Astrocyte of the cerebellum (primary cell): ENCODE measurements at places on chromosomes 6 and 20.

DNA sequence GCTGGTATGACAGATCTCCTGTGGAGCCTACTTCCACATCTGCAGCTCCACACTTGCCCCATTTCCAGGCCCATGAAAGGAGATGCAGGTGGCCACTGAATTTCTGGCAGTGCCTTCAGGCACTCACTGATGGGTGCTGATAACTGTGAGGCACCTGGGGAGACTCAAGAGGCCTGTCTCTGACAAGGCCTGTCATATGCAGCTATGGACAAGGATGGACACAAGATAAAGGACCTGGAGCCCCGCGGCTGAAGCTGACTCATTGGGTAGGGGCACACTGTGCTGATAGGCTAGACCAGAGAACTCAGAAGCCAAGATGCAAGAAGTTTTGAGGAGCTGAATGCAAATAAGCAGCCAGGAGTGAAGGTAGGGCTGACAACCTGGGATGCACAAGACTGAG is 81.0 kb upstream of the LRFN2 start:
- DNase-seq, result no peak

DNA sequence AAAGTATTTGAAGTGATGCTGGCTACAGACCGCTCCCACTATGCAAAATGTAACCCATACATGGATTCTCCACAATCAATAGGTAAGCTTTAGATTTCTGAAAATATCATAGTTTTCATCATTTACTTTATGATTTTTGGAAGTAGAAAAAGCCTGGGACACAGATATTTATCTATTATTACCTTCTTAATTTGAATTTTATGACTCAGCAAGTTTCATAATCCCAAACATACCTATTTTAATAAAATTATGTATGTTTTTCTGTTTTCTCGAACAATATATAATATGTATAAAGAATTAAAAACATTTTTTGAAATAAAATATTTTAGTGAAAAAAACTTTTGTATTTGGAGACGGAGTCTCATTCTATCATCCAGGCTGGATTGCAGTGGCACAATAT is 21.6 kb downstream of the PCMT1 start:
- DNase-seq, result no peak

DNA sequence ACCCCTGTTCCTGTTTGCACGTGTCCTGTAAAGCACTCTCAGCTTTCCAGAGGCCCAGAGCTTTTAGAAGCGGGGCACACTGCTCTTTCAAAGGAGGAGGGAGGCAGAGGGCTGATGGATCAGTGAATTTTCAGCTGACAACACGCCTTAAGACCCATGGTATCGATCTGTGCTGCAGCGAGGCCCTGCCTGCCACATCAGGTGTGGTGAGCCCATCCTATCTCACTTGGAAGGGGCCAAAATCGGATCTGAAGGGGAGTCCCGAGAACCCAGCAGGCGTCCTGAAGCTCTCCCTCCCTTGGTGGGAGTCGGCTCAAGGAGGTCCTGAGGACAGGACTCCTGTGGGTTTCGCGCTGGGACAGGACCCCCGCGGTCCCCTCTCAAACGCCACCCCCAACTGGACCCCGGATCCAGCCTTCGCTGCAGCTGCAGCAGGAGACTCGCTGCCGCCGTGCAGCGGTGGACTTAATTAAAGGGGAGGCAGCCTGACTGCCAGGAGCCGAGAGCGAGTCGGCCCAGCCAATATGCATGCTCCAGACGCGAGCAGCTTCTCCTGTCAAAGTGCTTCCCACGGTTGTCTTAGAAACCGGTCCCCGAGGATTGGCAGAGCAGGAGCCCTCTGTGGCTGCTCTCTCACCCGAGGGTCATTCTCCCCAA is 580.0 kb upstream of the ZNF337 start:
- DNase-seq, result no peak

DNA sequence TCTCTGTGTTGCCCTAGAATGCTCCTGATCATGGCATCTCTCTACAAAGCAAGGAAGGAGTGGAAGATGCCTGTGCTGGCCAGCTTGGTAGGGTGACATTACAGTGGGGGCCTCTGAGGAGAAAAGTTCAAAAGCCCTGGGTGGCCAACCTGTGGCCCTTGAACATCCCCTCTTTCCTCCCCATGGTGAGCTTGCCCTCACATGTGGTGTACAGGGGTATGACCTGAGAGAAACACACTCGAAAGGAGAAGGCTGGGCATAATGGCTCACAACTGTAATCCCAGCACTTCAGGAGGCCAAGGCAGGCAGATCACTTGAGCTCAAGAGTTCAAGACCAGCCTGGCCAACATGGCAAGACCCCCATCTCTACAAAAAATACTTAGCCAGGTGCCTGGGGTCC is 36.6 kb upstream of the SCAF8 start:
- DNase-seq, result no peak

DNA sequence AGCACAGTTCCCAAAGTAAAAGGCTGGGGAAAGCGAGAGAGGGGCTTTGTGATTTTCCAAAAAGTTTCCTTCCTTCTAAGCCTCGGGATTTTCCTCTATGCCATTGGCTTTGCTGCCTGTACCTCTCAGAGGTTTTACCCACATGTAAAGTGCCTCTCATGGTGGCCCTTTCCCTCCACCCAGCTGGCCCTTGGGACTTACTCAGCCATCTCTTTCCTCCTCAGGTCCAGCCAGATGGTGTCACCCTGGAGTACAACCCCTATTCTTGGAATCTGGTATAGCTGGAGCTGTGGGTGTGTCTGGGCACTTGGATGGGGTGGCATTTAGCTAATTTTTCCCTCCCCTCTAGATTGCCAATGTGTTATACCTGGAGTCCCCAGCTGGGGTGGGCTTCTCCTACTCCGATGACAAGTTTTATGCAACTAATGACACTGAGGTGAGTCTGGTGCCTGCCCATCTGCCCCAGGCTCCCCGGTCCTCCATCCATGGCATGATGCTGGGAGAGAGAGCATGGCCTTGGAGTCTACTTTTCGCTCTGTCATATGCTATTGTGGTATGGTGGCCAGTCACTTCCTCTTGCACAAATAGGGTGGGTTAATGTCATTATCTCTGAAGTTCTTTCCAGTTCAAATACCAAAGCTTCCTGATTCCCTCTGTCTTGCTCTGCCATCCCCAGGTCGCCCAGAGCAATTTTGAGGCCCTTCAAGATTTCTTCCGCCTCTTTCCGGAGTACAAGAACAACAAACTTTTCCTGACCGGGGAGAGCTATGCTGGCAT is 1.1 kb downstream of the CTSA start:
- DNase-seq, result no peak

- no peak for DNase-seq
Measured at GRCh38 chr6:105806486-105806920, 279.6 kb upstream of the PRDM1 start.

- DNase-seq, result no peak
Measured at GRCh38 chr6:23563323-23563722, 562.7 kb upstream of the NRSN1 start.

DNA sequence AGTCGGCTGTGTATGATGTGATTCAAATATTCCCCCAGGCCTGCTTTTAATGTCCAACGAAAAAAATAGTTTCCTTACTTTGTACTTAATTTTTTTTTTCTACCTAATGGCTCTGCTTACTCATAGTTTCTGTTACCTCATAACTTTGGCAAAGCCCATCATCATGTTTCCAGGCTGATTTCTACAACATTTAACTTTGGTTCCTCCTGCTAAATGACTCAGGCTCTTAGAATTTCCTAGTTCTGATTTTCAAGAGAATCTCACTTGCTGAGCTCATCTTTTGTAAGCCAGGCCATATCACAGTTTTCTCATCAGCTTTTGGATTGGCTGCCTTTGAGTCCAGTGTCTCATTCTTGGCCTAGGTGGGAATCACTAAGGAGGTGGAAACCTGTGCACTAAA is 323.1 kb downstream of the HDGFL1 start:
- peak; percentile 96 for DNase-seq

- DNase-seq, result no peak
Measured at GRCh38 chr6:148543540-148543939, 200.9 kb downstream of the SASH1 start.

DNA sequence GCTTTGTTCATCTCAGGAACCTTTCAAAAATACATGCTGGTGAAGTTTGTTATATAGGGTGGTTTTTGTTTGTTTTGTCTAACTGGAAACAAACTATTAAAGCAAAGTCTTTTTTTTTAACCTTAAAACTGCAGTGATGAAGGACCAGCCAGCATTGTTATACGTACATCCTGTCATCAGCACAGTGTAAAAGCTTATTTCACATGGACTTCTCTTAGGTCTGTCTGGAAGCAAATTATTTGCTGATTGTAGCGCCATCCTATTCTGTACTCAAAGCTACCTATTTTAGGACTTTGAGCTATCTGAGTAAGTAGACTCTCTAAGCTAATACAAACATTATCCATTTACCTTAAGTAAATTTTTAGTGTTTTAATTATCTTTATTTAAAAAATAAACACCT is 61.7 kb downstream of the SNX9 start:
- DNase-seq, result no peak
